Mesothelial cell of epicardium (in vitro differentiated cells): ENCODE measurements at places on chromosomes 6 and 20.

DNA sequence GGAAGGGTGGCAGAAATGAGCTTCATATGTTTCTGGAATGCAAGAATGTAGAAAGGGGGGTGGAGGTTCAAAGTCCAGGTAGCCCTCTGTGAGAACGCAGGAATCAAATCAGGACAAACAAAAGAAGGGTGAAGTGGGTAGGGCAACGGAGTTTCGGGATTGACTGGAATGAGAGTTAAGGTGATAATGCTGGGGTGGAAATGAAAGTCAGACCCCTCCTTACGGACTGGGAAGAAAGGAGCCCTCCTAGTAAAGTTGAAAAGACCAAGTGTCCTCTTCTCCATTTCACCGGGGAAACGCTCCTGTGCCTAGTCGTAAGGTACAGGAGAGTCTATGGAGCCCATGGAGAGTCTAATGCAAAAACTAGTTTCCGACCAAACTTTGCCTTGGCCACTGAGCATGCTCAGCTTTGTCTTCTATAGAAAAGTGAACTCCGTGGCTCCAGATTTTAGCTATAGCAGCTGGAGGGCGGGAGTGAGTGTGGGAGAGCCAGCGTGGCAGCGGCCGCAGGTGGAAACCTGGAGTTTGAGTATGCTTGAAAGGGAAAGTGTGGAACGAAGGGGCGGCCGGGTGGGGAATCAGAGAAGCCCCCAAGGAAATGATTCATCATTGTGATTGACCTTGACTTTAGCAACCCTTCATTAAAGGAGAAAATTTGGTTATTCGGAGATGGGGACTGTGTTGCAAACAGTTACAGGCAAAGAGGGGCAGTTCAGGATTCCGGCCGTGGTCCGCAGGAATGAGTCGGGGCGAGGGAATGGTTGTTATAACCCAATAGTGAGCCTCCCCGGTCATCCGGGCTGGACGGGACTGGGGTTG lies 1.3 kb upstream of the LRRC1 start:
- H3K36me3 ChIP-seq: peaks cover 11% of the 10 kb centered on the region
- peak overlapping the region; percentile 93 for H3K4me3 ChIP-seq
- no peaks in the 10 kb centered on the region for H3K27me3 ChIP-seq
- DNase-seq: peak; percentile 44
- H3K27ac ChIP-seq: peak overlapping the region; percentile 97
- H3K4me1 ChIP-seq: peaks cover 38% of the 10 kb centered on the region

GRCh38 chr6:75755704-75756103 lies 6.7 kb downstream of the MYO6 start:
- no peak overlapping the region for H3K4me3 ChIP-seq
- no peak overlapping the region for H3K27ac ChIP-seq
- no peaks in the 10 kb centered on the region for H3K27me3 ChIP-seq

GRCh38 chr6:166419717-166420116 lies 37.0 kb upstream of the MPC1 start:
- peaks cover 6% of the 10 kb centered on the region for H3K4me1 ChIP-seq
- no peak overlapping the region for H3K4me3 ChIP-seq
- H3K36me3 ChIP-seq: peaks cover 8% of the 10 kb centered on the region
- H3K27ac ChIP-seq: no peak overlapping the region
- DNase-seq: no peak
- no peaks in the 10 kb centered on the region for H3K27me3 ChIP-seq

DNA sequence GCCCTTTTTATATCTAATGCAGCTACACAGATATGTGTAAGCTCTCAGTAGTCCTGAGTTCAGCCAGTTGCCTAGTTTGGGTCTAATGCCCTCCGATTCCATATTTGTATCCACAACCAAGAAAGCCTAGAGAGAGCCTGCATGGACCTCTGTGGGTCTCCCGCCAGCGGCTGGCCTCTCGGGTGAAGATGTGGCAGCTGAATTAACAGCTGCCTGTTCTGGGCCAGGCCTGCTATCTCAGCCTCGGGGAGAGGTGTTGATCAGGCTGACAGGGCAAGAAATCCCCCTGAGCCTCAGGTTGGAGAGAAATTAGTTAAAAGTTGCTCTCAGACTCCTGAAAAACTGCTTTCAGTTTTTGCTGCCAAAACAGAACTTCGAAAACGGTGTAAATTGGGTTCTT lies 19.8 kb downstream of the PTK7 start:
- DNase-seq: no peak
- H3K27me3 ChIP-seq: no peaks in the 10 kb centered on the region
- H3K27ac ChIP-seq: peak overlapping the region; percentile 94
- no peak overlapping the region for H3K4me3 ChIP-seq
- peaks cover 61% of the 10 kb centered on the region for H3K4me1 ChIP-seq
